ENCODE measurements at places on chromosomes 7 and 10.

GRCh38 chr10:6062101-6062771 lies at the start of gene IL2RA:
IL2RA (minus strand) TSS chr10:6062367; CDS start chr10:6062151, 216 bp downstream.
- DNase-seq = peak; percentile 51

DNA sequence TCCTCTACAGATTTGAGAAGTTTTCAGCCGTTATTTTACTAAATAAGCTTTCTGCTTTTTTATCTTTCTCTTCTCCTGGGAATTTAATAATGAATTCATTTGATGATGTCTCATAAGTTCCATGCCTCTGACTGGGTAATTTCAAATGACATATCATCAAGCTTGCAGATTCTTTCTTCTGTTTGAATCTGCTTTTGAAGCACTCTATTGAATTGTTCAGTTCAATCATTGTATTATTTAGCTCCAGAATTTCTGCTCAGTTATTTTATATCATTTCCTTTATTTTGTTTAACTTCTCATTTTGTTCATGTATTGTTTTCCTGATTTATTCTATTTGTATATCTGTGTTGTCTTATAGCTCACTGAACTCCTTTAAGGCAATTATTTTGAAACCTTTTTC lies 196.9 kb upstream of the CNTNAP2 start:
- no peak for DNase-seq

- no peak for DNase-seq
These were observed 327.8 kb downstream of the WDR37 start for GRCh38 chr10:1384026-1384425.

DNA sequence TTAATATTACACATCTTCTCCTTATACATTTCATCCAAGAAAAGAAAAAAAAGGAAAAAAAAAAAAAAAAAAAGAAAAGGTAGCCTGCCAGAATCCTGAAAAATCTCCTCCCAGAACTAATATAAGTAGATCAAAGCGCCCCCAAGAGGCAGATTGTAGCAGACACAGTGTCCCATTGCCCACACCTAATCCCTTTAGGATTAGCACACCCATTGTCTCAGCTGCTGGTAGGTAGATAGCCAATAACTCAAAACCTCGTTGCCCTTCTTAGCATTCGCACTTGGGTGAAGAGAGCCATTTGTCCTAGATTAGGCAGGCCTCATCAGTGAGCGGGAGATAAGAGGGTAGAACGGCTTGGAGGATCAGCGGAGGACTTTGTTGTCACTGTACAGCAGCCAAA lies 100.2 kb upstream of the SORCS1 start:
- no peak for DNase-seq

- DNase-seq = no peak
These were observed 732 bp upstream of the LRRC18 start for GRCh38 chr10:48940372-48940771.

DNA sequence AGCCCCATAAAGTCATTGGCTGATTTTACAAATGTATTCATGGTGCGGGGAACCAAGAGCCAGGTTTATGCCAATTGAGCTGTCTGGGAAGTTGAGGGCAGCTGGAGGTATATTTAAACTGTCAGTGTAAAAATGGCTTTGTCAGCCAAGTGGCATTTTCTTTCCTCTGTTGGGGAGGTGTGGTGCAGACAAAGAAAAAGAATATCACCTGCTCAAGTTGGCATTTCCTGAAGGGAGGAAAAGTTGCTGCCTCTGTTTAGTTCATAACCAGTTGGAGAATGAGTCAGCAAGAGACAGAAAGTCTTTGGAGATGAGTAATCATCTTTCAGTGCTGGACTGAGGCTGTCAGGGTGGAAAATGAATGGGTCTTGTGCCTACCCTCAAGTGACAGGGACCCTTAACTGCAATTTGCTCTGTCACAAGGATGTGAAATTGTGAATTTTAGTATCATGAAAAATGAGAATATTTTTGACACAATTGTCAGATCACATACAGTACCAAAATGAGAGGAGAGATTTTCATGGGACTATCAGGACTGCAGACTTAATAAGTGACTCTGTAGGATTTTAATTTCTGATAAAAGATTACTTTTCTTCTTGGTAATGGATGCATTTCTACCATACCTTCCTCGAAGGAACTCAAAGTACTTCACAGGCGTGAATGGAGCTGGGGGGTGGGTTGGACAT lies 137.3 kb downstream of the ANLN start:
- no peak for DNase-seq

DNA sequence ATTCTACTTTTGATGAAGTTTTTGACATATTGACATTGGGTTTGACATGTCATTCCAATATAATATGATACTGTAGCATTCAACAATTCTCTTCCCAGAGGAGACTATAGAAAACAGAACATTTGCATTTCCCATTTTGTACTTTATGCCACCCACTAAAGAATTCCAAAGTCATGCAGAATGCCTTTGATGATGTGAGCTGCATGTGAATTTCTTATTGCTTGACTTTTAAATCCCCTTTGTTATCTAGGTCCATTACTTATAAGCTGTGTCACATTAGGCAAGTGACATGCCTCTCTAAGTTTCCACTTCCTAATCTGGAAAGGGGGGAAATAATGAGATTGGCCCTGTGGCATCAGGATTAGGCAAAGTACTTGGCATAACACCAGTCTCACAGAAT lies 436.7 kb downstream of the AUTS2 start:
- DNase-seq = no peak
